Sciatic nerve (tissue), 2 donors: ENCODE measurements at places on chromosomes 6 and 20. TPM values are rescaled to one million over a fixed set of nuclear protein-coding genes. Genes with fewer than 3 reads are reported as not detected.

DNA sequence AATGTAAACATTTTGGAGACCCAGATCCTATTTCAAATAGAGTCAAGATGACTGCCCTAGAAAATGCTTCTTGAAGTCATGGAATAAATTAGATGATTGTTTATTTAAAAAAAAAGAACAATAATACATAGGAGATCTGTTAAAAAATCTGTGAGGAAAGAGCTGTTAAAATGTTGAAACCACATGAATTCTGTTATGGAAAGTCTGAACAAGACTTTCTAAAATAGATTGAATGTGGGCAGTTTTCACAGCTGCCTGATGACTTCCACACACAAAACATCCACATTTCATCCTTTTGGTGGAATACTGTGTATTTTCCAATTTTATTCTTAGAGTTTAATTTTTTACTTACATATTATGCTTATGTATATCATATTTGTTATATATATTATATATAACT, 186.1 kb downstream of the LAMA2 start:
- no peak for DNase-seq

DNA sequence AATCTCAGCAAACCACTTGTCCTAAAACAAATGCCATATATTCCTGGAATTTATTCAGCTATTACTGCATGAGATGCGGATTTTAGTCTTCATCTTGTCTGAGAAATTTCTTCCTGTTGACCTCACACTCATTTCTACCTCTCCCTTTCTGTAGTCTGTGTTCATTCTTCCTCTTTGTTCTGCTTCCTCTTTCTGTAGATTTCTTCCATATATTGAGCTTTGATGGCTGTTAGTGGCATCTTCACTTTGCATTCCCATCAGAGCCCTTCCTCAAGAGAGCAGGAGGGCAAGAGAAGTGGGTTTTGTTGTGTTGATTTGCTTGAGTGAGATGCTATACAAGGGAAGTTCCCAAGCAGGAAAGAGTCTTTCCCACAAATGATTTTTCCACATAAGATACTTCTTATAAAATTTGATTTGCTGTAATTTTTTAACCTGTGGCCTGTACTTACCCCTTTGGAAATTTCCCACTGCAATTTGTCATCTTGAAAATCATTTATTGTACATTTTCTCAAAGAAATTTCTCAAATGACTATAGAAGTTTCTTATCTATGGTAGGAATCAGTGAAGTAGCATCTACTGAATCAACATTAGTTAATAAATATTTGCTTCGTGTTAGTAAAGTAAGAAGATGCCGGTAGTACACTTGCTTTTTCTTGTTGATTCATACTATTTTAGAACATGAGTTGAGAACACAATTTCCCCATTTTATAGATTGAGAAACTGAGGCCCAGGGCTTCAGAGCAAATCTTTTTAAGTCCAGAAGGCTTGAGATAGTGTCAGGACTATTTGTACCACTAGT, 43.8 kb downstream of the MAP3K4 start:
- DNase-seq, result no peak

GRCh38 chr6:5936631-5937030, 70.1 kb downstream of the NRN1 start:
- DNase-seq, result no peak

GRCh38 chr20:2473516-2473915, 2.9 kb upstream of the SNRPB start:
- no peak for DNase-seq

SLC17A9 gene
- 3.8 TPM for total RNA-seq

- no peak for DNase-seq
These were observed 190.0 kb downstream of the C6orf118 start for GRCh38 chr6:165119231-165120020.

LY6G6D gene
- total RNA-seq, result not detected

C6orf136 gene
- total RNA-seq, result 17.0 TPM

EPPIN gene
- not detected for total RNA-seq

- no peak for DNase-seq
These were observed 15.1 kb upstream of the MCM3 start for GRCh38 chr6:52299653-52300052.
